ENCODE measurements at places on chromosomes 13 and 19.

GRCh38 chr19:1606138-1606651 lies 933 bp upstream of the UQCR11 start:
- DNase-seq, result no peak

- DNase-seq, result no peak
Measured at GRCh38 chr19:991174-991931, 7.2 kb downstream of the WDR18 start.

GRCh38 chr19:6198896-6199239 lies 63.4 kb downstream of the ACSBG2 start:
- no peak for DNase-seq

DNA sequence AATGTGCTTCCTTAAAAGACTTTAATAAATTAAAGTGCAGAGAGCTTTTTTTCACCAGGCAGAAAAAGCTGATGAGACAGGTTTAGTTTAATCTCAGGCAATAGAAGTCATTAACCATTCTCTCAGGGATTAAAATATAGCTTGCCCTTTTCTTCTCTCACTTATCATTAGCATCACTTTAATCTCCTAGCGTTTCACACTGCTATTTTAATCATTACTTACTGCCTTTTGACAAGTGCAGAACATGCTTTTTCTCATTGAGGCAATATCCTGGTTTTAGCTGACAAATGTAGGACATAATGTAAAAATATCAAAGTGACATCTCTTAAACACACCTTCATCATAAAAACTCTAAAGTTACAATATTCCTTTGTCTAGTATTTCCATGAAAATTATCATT lies 94.6 kb downstream of the DACH1 start:
- DNase-seq, result no peak

DNA sequence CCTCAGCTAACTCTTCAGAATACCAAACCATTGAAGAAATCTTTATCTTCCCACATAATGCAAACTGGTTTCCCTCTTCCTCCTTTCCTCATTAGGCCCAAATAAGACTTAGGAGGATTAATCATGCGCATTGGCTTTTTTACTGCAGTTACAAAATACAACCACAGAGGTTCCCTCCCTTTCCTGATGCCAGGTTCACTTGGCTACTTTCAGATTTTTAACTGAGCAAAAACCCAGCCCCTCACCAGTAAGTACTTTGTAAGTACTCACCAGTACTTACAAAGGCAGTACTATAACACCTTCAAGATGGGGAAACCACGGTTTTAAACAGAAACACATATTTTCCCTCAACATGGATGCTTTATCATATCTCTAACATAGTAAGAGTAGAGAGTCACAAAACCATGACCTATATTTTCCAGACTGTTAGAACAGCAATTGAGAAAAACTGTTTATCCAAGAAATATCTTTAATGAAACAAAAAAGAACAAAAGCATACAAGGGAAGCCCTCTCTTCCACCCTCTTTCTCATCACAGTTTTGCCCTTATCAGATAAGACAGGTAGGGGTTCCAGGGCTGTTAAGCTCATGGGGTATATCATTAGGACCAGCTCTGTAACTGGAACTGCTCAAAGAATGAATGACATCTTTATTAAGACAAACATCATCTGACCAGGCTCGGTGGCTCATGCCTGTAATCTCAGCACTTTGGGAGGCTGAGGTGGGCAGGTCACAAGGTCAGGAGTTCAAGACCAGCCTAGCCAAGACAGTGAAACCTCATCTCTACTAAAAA lies 12.7 kb downstream of the FOXO1 start:
- no peak for DNase-seq

GRCh38 chr19:47230054-47230920 lies 712 bp downstream of the BBC3 start:
- peak; percentile 69 for DNase-seq

- DNase-seq, result no peak
Measured at GRCh38 chr13:113857531-113858195, 6.2 kb downstream of the GAS6 start.

DNA sequence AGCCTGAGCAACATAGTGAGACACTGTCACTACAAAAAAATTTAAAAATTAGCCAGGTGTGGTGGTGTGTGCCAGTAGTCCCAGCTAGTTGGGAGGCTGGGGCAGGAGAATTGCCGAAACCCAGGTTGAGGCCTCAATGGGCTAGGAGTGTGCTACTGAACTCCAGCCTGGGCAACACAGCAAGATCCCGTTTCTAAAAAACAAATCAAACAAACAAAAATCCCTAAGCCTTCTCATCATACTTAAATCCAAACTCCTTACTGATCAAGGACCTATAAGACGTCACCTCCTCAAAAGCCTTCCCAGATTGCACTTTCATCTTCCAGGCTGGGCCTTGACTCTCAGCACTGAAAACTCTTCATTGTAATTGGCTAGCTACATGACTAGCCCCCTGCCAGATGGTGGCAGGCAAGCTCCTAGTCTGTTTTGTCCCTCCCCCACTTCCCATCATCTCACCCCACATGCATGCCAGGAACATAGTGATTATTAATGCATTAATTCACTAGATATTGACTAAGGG lies 17.5 kb upstream of the NANOS3 start:
- DNase-seq, result no peak

DNA sequence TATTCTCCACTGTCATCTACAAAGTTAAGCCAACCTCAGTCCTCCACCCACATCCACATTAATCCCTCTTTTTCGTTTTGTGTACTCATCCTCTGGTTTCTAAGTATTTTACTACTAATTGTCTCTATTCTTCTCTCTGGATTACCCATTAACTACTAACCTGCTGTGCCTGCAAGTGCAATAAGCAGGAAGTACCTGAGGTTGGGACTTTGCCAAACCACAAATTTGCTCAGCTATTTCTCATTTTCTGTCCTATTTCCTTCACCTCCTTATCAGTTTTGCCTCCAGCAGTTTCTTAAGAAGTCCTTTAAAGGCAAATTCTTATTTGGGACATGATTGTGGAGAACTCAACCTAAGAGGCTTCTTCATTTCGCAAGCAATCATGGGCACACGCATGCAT lies 1708.9 kb downstream of the SLITRK5 start:
- no peak for DNase-seq

GRCh38 chr19:17420475-17420924 lies 653 bp downstream of the MVB12A start:
- DNase-seq, result no peak

- DNase-seq, result no peak
Measured at GRCh38 chr19:46896076-46896794, 35.4 kb downstream of the ARHGAP35 start.

GRCh38 chr13:23678795-23679194 lies 108.6 kb downstream of the TNFRSF19 start:
- DNase-seq, result no peak

- DNase-seq, result no peak
Measured at GRCh38 chr13:28321756-28322155, 173.2 kb downstream of the FLT1 start.

DNA sequence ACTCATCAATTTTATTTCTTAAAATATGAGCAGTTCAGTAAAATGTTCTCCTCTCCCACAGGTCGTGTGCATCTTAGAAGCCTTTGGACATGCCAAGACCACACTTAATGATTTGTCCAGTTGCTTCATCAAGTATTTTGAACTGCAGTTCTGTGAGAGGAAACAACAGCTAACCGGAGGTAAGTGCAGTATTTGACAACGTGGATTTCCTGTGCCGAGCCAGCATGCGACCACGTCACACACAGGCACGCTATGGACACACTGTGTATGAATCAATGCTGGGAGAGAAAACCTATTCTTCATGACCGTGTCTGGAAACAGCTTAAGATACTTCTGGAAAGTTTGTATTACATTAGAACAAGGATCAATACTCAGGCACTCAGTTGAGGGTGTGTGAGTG lies 268.5 kb downstream of the MYO16 start:
- DNase-seq, result no peak

GRCh38 chr19:39792999-39793546 lies 14.4 kb downstream of the LEUTX start:
- peak; percentile 52 for DNase-seq

- DNase-seq, result no peak
Measured at GRCh38 chr13:43648733-43649132, 138.0 kb downstream of the ENOX1 start.

DNA sequence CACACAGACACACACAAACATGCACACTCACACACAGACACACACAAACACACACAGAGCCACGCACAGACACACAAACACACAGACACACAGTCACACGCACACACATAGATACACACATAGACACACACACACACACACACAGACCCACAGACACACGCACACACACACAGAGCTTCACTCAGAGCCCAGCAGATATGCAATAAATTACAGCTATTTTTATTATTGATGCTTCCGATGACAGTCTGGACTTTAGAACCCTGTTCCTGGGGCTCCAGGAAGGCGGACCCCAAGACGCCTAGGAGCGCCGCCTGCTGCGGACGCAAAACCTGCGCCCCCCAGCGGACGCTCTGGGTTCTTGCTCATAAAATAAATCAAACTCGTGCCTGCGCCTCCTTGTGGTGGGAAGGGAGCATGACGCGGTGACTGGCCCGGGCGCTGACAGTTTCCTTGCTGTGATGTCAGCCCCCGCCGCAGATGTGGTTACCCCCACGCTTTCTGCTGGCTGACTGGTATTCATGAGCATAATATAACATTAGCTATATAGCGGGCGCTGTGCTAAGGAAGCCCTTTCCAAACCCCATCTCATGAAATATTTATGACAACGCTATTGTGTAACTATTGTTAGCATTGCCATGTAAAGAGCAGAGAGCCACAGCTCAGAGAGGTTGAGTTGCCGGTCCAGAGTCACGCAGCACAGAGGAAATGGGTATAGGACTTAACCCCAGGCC lies 64.4 kb upstream of the TM9SF2 start:
- peak; percentile 90 for DNase-seq

DNA sequence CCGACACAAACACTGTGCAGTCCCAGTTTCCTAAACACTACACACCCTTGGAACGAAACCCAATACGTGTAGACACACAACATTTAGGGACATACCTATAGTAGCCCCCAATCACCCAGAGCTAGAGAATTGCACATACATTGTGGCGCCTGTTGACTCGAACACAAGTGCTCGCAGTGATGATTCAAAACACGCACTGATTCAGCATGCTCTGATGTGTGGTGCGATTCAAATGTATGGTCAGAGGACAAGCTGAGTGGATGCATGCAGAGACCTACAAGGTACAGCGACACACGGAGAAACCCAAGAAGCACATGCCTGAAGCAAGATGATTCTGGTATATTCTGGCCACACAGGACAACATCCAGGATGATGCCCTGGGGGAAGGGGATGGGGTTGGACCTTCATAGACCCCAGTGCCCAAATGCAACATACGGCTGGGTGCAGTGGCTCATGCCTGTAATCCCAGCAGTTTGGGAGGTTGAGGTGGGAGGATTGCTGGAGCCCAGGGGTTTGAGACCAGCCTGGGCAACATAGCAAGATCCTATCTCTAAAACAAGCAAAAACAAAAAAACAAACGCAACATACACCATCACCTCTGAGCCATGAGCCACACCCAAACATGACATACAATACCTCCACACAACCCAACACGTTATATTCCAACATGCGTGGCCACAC lies 997 bp upstream of the KCNN4 start:
- DNase-seq, result no peak

GRCh38 chr19:3116621-3117020 lies 19.2 kb upstream of the GNA15 start:
- DNase-seq, result no peak

GRCh38 chr19:38255383-38256014 lies 675 bp downstream of the PPP1R14A start:
- DNase-seq, result no peak

DNA sequence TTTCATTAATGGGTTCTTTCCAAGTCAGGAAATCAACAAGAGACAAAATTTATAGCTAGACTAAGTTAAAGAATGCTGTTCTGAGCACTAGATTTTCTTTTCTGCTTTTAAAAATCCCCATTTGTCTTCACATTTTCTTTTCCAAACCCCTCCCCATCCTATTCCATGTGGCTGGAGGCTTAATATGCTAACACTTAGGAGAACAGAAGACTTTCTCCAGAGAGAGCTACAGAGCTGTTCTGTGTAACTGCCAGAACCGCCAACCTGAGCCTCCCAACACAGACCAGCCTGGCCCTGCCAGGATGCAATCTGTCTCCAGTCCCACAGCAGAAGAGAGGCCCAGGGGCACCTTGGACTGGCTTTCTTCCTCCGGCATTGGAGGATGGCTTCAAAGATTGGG lies 264.1 kb downstream of the NDFIP2 start:
- no peak for DNase-seq

DNA sequence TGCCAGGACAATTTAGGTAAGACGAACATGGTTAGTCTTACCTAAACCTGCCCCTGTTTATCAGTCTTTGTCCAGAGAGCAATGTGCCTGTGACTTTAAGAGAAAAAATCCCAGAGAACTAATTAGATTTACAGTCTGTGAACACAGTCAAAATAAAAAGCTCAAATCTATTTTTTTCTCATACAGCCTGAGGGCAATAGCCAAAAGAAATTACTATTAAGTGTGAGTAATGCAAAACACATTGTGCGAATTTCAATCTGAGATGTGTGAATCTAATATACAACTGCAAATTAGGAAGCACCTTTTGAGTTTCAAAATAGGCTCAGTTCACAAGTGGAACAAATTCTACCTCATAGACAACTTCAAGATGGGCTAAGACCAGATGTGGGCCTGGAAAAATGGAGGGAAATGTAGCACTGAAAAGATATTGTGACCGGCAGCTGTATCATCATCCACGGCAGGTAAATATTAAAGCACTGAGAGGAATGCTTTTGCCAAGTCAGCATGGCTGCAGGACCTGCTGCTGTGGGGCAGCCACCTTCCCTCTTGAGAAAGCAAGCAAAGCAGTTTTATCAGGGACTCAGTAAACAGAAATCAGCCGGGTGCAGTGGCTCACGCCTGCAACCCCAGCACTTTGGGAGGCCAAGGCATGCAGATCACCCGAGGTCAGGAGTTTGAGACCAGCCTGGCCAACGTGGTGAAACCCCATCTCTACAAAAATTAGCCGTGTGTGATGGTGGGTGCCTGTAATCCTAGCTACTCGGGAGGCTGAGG lies 114.8 kb downstream of the KATNAL1 start:
- no peak for DNase-seq

GRCh38 chr13:79585033-79585432 lies 104.1 kb downstream of the NDFIP2 start:
- DNase-seq, result no peak

GRCh38 chr13:57630661-57631595 lies 616 bp upstream of the PCDH17 start:
- DNase-seq, result no peak

GRCh38 chr19:30059741-30060457 lies 117.9 kb downstream of the URI1 start:
- DNase-seq, result no peak

- DNase-seq, result no peak
Measured at GRCh38 chr13:49488563-49488962, 7.2 kb upstream of the PHF11 start.

DNA sequence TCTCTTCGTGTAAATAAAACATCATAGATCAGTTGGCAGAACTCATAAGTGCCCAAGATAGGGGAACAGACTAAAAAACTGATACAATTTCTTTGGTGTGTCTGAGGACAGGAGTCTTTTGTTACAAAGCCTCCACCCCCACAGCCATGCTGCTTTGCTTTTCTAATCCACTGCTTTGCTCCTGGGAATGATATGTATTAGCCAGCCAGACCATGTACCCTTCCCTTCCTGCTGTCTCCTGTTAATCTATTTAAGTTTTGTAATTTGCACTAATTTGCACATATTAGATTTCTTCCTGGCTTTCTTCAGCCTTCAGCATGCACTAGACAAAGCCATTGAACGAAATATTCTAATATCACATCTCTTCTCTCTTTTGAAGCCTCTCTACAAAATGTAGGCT lies 130.5 kb downstream of the MAB21L1 start:
- DNase-seq, result no peak

GRCh38 chr13:98549728-98550317 lies 27.1 kb downstream of the STK24 start:
- DNase-seq, result no peak

All from stimulated activated CD8-positive, alpha-beta memory T cell treated with anti-CD3 and anti-CD28 coated beads, Interleukin-7, amount 100 ng/mL, for 1 hour (primary cell).